Suppressor macrophage treated with lipopolysaccharide for 4 hours (primary cell): ENCODE measurements at places on chromosomes 6 and 20.

DNA sequence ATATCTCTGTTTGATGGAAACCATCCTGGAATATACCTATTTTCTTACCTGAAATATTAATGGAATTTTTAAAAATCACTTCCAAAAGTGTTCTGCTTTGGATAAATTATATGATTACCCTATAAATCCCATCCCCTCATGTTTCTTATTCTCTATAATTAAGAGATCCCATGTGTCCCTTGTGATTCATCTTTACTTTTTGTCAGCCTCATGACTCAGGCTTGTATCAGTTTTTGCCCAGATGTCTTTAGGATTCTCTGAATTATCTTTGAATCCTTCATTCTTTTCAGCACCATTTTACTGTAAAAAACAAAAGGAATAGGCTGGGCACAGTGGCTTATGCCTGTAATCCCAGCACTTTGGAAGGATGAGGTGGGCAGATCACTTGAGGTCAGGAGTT is 804.5 kb upstream of the CITED2 start:
- no peak for DNase-seq

- no peak for DNase-seq
These were observed 78.2 kb upstream of the DST start for GRCh38 chr6:56720882-56721281.

DNA sequence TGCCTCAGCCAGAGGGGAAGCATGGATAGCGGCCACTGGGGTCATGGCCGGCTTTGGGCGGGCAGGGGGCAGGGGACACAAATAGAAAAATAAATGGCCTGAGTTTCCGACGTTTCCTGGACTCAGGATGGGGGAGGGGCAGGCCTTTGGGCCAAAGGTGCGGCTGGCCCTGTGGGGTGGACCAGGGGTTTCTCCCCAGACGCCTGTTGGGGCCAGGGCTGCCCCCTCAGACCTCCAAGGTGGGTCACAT is 6.4 kb upstream of the TCEA2 start:
- no peak for DNase-seq

- DNase-seq: no peak
These were observed 98.8 kb downstream of the RTN4IP1 start for GRCh38 chr6:106530502-106530901.

DNA sequence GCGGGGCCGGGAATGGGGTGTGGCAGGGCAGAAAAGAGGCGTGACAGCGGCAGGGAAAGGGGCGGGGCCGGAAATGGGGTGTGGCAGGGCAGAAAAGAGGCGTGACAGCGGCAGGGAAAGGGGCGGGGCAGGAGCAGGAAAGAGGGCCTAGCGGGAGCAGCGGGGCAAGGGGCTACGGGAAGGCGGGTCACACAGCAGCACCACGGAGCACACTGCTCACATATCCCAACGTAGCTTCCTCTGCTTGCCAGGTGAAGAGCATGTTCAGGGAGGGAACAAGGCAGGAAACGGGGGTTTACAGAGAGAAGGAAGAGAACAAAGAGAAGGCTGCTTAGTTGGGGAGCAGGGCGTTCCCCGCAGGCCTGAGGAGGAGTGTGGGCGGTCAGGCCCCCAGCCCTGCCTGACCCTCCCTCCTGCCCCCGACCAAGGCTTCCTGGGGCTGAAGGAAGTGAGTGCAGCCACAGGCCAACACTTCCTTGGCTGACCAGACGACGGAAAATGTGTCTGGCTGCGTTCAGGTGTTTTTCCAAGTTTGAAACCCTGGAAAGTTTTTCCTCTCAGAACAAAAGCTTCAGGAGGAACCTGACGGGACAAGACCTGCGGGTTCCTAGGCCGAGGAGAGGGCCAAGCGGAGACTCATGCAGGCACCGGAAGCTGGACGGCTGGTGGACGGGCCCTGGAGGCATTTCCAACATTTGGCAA is 13.8 kb downstream of the UCKL1 start:
- peak; percentile 54 for DNase-seq

DNA sequence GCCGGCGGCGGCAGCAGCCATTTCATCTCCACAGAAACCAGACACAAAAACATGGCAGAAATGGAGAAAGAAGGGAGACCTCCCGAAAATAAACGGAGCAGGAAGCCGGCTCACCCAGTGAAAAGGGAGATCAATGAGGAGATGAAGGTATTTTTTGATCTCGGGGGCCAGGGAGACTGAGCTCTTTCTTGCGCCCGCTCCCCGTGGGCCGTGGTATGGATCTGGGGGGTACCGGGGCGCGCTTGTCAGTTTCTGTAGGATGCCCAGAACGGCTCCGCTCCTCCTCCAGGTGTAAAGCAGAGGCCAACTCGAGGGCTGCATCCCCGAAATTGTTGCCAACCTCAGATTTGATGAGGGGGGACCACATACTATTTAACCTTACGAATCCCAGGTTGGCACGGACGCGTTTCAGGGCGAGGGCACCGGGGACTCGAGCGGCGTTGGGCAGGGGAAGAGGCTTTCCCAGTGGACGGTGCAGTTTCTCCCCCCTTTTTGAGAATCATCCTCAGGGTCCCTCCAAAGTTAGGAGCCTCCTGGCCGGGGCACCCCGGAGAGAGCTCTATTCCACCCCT is 735 bp downstream of the SOBP start:
- no peak for DNase-seq

- DNase-seq: no peak
These were observed 23.2 kb upstream of the PTCHD4 start for GRCh38 chr6:48134246-48134645.

DNA sequence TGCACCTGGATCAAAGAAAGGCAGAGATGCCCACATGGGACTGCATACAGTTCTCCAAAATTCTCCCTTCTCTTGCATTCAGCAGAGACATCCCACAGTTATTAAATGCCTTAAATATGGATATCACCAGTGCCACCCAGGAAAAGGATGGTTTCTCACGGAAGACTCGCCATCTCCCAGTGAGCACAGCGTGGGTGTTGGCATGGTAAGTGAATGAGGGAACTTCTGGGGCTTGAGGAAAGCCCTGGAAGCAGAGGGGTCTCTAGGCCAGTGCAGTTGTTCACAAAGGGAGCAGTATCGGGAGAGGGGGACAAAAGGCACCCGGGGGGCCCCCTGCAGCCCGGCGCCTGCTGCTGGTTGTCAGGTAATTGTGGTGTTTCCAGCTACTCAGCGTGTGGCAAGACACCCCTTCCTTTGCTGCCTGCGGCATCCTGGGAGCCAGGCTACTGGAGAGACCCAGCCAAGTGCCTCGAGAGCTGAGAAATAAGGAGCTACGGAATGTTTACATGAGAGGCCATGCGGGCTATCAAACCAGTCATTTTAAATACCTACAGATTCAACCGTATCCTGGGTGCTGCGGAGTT is 125.4 kb downstream of the PXDC1 start:
- DNase-seq: no peak

- no peak for DNase-seq
These were observed 1073.0 kb upstream of the MAP3K7 start for GRCh38 chr6:91659891-91660290.

- no peak for DNase-seq
These were observed 148.0 kb upstream of the KCNK16 start for GRCh38 chr6:39470506-39470905.

DNA sequence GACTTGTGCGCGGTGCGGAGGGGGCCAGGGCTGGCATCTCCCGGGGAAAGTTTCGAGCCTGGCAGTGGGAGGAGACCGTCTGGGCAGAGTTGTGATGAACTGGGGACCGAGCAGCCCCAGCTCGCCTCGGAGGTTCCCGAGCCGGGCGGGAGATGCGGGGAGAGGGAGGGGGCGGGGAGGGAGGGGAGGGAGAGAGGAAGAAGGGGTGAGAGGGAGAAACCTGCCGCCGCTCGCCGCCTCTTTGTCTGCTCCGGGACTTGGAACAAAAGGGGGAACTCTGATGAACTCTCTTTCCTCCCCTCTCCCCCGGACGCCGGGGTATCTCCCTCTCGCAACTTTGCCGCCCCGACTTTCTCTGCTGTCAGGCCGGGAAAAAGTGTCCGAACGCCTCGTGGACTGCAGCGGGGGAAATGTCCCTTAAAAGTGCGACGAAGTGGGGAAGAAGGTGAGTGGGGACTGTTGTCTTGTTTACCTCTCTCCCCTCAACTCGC is 72.7 kb downstream of the SOX4 start:
- no peak for DNase-seq

DNA sequence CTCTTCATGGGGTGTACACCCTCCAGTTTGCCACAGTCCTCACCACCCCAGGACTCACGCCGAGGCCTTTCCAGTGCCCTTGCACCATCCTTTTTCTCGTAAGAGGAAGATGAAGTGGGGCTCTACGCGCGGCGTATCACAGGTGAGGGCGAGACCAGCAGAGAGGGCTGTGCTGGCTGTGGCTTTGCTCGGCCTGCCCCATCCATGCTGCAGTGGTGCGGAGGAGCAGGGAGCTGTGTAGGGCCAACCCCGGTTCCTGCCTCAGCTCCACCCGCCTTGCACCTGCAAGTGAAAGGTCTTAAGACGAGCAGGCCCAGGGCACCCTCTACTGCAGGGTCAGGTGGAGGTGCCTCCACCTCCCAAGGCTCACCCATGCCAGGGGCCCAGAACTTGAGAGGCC is 24.1 kb downstream of the RBCK1 start:
- no peak for DNase-seq

DNA sequence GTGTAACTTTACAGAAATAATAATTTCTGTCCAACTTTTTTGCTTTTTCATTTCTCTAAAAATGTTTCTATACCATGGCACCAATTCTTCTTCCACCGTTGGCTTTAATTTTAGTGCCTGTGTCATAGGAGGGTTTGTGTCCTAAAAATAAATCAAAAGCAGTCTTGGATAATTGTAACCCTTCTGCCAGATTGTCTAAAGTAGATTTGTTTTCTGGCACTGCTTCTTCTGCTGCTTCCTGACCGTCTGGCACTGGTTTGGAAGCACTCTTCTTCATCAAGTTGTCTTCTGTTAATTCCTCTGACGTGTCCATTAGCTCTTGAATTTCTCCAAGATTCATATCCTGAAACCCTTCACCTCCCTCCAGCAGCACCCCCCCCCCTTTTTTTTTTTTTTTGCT is 33.1 kb downstream of the SCAF8 start:
- DNase-seq: no peak

DNA sequence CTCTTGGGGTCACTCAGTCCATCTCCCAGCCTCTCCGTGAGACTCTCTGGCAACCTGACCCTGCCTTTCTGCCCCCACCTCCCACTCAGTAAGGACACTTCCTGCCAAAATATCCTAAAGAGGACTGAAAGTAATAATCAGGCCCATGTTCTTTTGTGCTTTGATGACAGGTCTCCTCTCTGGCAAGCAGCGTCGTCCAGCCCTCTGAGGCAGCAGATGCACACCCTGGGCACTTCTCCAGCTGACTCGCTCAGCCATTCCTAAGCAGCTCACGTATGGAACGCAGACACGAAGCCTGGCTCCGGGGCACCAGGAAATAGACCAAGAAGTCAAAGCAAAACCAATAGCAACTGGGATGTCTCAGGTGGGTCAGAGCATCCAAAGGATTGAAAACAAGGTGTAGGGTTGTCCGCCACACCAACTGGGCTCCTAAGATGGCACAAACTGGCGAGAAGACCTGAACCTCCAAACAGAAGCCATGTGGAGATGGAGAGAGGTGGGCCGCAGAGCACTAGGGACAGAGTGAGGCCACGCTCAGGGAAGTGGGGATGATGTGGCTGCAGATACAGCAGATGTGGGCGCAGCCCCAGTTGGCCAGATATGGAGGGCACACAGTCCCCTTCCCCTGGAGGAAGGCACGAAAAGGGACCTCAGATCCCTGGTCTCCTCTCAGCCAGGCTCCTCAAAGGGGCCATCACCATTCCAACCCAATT is 99.3 kb downstream of the PRND start:
- DNase-seq: no peak

GRCh38 chr6:146787876-146788508 is 189.2 kb downstream of the ADGB start:
- no peak for DNase-seq

DNA sequence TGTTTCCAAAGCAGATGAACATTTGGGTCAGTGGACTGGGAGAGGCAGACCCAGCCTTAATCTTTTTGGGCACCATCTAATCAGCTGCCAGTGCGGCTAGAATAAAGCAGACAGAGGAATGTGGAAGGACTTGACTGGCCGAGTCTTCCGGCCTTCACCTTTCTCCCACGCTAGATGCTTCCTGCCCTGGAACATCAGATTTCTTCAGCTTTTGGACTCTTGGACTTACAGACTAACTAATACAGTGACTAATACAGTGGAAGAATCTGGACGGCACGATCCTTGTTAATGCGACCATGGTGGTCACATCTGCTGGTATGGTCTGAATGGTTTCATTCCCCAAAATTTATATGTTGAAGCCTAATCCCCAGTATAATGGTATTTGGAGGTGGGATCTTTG is 122.6 kb upstream of the NXT1 start:
- DNase-seq: no peak

GRCh38 chr6:42250274-42250931 is 32.7 kb upstream of the MRPS10 start:
- DNase-seq: no peak

- DNase-seq: no peak
These were observed 1.8 kb downstream of the FOXF2 start for GRCh38 chr6:1390946-1391799.

DNA sequence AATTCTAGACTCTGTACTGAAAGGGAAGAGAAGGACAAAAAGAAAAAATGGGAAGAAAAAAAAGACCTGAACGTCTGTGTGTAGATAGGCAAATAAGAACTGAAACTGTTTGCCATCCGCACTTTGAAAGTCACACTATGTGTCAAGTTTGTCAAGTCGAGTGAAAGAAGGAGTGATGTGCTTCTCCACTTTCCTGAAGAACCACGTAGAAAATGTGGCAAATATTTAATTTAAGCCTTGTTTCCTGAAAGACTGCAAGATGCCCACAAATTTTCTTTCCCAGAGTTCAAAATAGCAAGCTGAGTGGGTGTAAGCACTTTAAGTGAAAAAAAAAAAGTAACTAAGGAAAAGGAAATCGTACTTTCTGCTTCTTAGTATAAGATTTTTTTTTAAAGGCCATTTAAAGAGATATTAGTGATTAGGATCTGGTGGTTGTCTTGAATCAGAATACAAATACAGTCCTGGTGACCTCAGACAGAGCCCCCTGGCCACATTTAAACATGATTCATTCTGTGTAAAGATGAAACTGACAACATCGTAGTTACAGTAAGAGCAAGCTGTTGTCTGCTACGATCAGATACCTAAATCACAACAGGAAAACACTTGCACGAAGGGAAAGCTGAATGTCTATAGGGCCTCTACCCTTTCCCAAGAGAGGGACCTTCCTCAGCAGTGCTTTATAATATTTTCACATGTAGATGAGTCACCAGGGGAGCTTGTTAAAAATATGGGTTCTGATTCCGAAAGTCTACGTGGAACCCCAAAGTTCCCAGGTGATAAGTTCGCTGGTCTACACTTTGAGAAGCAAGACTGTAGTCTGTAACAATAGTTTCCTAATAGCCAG is 102.3 kb downstream of the HIVEP2 start:
- DNase-seq: peak; percentile 84

DNA sequence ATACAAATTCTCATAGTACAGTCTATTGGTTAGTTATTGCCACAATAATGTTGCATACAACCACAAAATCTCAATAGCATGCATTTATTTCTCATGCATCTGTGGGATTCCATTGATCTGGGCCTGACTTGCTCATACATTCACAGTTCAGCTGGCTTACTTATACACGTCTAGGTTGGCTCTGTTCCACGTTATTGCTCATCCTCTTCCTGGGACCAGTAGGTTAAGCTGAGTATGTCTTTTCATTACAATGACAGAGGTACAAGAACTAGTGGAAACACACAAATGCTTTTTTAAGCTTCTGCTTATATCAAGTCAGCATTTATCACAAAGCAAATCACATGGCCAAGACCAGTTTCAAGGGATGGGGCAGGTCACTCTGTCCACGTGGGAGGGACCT is 485.3 kb upstream of the BTBD3 start:
- DNase-seq: no peak

GRCh38 chr6:166839569-166839968 is 116.8 kb downstream of the RNASET2 start:
- DNase-seq: no peak
